ENCODE measurements at places on chromosomes 13 and 19. TPM values are rescaled to one million over a fixed set of nuclear protein-coding genes. Genes with fewer than 3 reads are reported as not detected.

Gene TTC9B
- not detected for total RNA-seq

Gene WDR87
- total RNA-seq, result not detected

Gene RNF225
- not detected for total RNA-seq

Gene TCF3
- 25.3 TPM for total RNA-seq

Gene SOX1
- not detected for total RNA-seq

Gene SHD
- not detected for total RNA-seq

Gene POU2F2
- 1.5 TPM for total RNA-seq

Gene MCEMP1
- total RNA-seq, result 1.1 TPM

Gene ZFP14
- 3.2 TPM for total RNA-seq

Gene SPTBN4
- total RNA-seq, result 5.1 TPM

GRCh38 chr13:52599037-52599847 is 43.0 kb upstream of the HNRNPA1L2 start:
- DNase-seq, result no peak

DNA sequence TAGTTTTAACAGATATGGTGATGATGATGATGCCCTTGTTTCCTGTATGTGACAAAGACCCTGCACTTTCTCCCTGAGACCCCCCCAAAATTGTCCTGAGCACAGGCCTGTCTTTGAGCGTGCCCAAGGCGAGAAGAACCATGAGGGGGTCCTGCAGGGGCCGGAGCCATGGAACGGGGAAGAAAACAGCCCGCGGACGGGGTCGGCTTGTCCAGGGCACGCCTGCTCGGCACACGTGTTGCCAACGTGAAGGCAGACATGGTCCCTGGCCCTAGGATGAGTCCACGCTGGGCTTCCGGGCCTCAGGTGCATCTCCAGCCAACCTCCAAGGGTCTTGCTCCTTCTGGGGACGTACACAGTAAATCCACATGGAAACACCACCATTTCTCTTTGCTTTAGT is 90.8 kb downstream of the SLC7A1 start:
- DNase-seq, result no peak

DNA sequence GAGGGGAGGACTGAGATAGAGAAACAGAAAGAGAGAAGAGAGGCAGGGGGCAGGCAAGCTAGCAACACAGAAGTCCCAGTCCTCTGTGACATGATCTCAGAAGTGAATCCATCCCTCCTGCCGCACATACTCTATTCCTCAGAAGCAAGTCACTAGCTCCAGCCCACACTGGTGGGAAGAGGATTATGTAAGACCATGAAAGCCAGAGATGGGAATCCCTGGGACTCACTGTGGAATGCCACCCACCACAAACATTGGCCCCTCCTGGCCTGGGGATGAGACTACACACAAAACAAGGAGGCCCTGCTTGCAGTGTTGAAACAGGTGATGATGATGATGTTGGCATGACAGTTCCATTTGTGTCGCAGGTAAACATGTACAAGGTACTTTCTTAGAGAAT is 419.9 kb downstream of the IRS2 start:
- no peak for DNase-seq

GRCh38 chr19:33419788-33420130 is 46.2 kb downstream of the CEBPG start:
- no peak for DNase-seq

DNA sequence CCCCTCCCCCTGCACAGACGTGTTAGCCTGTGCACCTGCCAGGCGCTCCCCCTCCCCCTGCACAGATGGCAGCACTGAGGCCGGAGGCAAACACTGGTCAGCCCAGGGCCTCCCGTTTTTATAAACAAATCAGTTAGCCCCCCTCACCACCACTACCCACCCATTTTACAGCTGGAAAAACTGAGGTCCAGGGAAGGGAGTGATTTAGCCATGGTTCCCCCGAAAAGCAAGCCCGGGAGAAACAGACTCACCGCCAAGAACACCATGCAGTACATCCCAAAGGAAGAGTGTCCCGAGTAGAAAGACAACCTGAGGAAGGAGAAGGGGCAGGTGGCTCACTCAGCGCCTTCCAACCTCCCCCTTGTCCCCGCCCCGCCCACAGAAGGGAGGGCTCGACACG is 8.7 kb downstream of the PLPP2 start:
- DNase-seq, result no peak

GRCh38 chr13:27199696-27200095 is 28.1 kb upstream of the USP12 start:
- DNase-seq, result no peak

DNA sequence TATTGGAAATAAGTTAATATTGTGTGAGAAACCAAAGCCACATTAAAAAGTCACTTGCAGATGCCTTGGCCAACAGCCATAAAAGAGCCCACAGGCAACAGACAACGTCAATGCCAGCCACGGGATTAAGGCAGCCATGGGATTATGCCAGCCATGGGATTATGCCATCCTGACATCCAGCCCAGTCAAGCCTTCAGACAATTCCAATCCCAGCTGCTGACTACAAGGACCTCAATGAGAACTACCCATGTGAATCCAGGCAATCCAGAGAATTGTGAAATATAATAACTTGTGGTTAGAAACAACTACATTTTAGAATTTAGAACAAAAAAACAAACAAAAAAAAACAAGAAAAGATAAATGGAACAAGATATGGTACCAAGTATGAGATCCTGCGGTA is 356.6 kb downstream of the EFNB2 start:
- no peak for DNase-seq

DNA sequence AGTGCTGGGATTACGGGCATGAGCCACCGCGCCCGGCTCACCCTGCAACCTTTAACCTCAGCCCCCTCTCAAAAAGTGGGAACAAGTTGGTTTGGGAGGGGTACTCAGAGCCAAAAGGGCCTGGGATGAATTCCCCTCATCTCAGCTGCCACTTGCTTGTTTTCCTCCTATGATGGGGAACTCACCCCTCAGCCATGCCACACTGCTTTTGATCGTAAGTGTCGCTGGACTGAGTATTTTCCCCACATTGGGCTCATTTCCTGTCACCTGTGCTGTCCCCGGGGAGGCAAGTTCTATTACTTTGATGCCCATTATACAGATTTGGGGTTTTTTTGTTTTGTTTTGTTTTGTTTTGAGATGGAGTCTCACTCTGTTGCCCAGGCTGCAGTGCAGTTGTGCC is 6.5 kb downstream of the R3HDM4 start:
- DNase-seq, result no peak

DNA sequence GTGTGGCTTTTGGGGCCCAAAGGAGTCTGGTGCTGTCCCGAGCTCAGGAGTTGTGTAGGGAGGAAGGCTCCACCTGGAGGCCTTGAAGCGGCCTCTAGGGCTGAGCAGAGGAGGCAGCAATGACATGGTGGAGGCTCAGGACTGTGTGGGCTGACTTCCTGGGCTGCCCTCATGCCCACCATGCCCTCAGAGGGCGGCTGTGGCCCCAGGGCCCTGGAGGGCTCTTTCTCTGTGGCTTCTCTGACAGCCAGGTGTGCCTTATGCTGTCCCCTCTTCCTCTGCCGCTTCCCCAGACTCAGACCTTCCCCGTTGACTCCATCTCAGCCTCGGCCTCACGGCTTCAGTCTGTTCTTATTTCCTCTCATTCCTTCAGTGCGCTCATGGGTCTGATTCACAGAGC is 35.5 kb upstream of the ANKRD10 start:
- no peak for DNase-seq

DNA sequence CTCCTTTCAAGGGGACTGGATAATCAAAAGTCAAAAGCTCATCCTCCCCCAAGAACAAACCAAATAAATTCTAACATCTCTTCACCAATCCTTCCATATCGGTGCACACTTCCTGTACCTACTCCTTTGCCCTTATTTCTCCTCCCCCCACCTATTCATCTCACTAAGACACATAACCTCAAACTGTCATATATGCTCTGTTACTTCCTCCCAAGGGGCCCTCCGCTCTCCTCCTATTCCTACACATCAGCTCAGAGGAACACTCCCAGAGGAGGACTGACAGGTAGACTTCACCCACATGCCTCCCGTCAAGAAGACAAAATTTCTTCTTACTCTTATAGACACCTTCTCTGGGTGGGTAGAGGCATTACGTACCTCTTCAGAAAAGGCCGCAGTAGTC is 48.1 kb downstream of the ZNF93 start:
- DNase-seq, result no peak

DNA sequence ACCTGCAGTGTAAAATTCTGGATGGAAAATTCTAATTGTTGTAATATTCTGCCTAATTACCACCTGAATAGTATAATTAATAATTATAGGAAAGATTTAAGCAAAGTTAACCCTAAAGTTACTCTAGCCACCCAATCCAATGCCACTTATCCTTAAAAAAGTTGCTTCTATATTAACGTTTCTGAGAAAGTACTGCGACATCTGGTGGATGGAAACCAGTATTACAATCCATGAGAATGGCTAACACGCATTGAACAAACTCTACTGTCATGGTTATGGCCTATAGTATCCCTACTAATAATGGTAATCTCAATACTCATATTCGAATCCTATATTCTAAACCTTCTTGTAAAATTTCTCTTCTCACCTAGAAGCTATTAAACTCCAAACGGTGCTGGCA is 1551.8 kb downstream of the SLITRK1 start:
- DNase-seq, result no peak

- no peak for DNase-seq
Observed at GRCh38 chr13:56864451-56864850, 276.3 kb upstream of the PRR20A start.

GRCh38 chr19:46710687-46711086 is 6.2 kb downstream of the PRKD2 start:
- no peak for DNase-seq

DNA sequence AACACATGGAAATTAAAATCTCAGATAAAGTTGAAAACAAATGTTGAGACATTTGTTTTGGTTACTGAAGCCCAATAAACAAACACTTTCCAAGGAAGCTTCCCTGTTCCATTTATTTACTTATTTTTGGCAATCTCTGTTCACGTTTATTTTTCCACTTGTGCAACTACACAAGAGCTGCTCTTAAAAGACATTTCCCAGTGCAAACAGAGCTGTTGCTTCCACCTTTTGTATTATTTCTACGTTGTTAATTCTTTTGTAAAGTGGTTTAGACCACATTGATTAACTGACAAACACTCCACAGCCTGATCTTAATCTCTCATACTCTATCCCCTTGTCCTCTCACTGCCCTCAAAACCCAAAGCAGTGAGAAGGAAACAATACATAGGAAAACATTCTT is 757.6 kb downstream of the LIG4 start:
- DNase-seq, result no peak

- DNase-seq, result no peak
Observed at GRCh38 chr19:30566681-30567420, 194.7 kb downstream of the ZNF536 start.
